ENCODE measurements at places on chromosomes 7 and 10.
A peak's percentile ranks its signal among the peaks of the same experiment; 100 is the strongest.

DNA sequence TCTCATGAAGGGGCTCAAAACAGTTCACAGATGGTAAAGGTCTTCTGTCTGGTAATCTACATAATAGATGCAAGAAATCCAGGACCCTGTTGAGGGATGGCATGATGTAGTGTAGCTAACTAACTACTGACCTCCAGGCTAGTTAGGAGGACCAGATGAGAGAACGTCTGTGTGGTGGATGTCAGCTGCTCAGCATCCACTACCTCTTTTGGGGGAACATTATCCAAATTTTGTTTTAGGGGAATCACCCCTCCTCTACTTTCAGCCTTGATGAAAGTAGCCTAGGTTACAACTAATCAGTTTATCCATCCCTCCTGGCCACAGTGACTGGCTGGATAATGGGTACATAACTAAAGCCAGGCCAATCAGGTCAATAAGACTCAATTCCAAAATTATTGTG, 246.0 kb downstream of the RNLS start:
- DNase-seq: no peak

DNA sequence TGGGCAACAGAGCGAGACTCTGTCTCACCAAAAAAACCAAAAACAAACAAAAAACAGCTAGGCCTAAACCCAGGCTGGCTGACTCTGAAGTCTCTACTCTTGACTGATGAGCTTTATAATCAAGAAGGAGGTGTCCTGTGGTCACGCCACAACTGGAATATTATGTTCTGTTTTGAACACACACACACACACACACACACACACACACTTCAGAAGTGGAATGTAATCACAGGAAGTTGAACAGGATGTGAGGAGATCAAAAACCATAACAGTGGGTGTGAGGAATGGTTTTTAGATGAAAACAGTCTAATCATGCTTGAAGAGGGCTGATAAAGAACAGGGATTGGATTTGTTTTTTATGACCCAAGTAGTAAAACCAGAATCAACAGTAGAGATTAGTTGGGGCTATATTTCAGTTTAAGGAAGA, 51.1 kb upstream of the IL6 start:
- peak; percentile 57 for DNase-seq

DNA sequence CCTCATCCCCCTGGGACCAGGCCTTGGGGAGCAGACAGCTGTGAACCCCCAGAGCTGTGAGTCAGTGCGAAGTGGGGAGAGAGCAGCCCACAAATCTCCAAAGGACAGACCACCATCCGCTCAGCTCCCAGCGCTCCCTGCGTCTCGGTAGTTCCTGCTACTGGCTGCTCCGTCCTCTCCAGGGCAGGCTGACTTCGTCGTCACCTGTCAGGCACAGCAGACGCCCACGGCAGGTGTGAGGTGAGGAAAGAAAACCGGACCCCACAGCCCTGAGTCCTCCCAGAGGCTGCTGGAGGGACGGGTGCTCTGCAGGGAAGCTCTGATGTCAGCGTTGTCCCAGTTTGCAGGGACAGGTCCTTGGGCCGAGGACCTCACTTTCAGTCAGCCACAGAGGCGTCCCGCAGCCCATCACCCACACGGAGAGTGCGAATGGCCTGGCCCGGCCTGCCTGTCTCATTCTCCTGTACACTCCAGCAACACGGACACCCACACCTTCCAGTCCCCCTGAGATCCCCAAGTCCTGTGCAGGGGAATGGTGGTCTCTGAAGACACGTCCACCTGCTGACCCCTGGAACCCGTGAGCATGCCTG, 95.2 kb downstream of the DNAJB6 start:
- no peak for DNase-seq

GRCh38 chr7:93228302-93228701, 2.0 kb upstream of the HEPACAM2 start:
- DNase-seq: peak; percentile 68

- DNase-seq: no peak
These were observed 113.7 kb downstream of the ALOX5 start for GRCh38 chr10:45487735-45488134.

- DNase-seq: no peak
These were observed 5.5 kb upstream of the IQUB start for GRCh38 chr7:123539871-123540270.

DNA sequence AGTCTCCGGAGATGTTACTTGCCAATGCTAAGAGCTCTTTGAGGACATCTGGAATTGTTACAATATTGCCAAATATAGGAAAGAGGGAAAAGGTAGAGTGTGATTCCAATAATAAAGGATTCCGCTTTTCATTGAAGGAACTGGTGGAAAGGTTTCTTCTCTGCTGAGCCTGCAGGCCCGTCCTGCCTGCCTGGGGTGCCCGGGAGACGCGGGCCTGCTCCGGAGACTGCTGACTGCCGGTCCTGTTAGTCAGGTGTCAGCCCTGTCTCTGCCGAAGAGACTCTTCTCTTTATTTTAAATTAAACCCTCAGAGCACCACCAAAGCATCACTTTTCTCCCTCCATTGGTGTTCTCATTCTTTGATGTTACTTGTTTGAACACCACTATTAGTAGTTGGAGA, 2.2 kb downstream of the EGFR start:
- DNase-seq: no peak

DNA sequence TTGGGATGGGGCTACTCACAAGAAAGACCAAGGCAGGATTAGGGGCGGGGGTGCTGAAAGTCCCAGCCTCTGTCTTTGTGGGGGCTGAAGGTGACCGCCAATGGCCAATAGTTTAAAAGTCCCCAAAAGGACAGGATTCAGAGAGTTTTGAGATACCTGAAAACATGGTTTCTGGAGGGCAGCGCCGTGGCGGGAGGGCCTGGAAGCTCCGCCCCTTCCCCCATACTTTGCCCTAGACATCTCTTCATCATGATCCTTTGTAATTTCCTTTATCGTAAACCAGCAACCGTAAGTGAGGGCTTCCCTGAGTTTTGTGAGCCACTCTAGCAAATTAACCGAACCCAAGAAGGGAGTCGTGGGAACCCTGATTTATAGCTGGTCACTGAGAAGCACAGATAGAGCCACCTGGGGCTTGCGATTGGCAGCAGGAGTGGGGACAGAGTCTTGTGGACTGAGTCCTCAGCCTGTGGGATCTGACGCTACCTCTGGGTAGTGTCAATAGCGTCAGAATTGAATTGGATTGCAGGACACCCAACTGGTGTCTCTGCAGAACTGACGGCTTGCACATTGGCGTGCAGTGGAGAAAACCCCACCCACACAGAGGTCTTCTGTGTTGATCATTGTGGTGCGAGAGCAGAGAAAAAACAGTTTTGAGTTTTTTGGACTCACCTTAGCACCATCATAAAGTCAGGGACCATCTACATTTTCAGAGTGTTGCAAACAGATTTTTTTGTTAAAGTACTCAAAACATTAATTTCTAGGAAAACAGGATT, 169.3 kb downstream of the USP6NL start:
- no peak for DNase-seq

- no peak for DNase-seq
These were observed 151.1 kb downstream of the ACTR3B start for GRCh38 chr7:152910545-152911225.

DNA sequence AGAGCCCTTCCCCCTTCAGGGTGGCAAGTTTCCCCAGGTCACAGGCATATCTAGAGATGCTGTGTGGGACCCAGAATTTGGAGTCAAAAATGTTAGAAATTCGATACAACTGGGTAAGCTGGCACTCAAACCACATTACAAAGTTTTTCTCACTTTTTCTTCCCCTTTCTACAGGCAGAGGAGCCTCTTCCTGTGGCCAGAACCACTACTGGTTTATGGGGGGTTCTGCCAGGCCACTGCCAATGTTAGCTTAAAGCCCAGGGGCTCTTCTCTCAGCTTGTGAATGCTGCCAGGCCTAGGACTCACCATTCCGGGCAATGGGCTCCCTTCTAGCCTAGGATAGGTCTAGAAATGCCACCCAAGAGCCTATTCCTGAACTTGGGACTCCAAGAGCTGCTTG, 617.9 kb upstream of the PHF14 start:
- DNase-seq: no peak

DNA sequence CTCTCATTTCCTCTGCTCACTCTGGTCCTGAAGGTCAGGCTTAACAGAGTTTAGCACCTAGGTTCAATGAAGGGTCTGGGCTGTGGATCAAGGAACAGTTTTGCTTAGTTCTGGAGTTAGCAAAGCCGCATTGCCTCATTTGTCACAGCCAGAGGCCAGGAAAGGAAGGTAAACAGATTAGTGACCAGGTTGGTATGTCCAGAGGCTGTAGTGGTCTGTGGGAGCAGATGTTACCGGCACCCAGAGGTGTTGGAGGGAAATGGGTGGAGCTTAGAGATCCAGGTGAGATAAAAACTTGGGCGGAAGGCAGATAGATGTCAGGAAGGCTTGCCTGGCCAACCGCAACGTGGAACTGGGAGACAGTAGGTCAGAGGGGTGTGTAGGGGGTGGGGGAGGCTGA, 36.6 kb upstream of the ZMIZ2 start:
- no peak for DNase-seq

GRCh38 chr10:125373546-125373945, 213.2 kb upstream of the CTBP2 start:
- no peak for DNase-seq

DNA sequence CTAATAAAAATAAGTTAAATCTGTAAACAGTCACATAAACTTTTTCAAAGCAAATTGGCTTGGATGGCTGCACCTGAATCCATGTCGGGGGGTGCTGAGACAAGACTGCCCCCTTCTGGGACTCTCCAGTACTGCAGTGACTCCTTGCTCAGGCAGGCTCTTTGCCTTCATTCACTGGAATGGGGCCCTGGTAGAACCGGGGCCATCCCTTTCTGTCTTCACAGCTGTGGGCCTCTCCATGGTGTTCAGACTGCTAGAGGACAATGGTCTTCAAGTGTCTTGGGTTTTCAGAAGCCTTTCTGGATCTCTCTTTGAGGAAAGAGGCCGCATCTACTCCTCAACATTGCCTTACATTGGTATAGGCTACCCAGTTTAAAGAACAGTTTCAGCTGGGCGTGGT, 16.1 kb upstream of the IMPDH1 start:
- peak; percentile 68 for DNase-seq

DNA sequence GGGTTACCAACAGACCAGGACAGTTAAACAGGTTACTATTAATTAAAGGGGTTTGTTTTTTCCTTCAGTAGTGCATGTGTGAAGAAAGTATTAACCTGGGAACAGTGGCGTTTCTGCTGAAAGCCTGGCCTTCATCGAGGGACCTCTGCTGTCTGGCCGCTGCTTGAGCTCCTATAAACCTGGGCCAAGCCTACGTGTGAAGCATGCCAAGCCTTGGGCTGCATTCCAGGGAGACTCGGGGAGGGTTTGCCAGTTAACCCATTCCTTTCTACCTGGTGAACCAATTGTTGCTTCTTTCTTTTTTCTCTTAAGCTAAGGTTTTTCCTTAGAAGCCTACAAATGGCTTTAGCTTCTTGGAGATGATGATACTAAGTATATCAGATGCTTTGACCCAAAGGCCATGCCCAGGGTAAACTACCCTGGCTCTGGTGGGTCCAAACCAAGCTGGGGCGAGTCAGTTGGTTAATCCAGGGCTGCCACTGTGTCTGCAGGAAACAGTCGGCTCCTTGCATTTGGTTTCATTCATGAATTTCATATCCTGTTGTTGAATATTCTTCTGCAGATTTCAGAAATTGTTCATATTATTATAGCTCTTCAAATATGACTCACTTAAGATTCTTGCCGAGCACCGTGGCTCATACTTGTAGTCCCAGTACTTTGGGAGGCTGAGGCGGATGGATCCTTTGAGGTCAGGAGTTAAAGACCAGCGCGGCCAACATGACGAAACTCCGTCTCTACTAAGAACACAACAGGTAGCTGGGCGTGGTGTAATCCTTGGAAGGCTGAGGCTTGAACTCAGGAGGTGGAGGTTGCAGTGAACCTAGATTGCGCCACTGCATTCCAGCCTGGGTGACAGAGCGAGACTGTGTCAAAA, 23.8 kb downstream of the PFKP start:
- no peak for DNase-seq

GRCh38 chr7:80839855-80840254, 79.0 kb downstream of the SEMA3C start:
- DNase-seq: no peak

DNA sequence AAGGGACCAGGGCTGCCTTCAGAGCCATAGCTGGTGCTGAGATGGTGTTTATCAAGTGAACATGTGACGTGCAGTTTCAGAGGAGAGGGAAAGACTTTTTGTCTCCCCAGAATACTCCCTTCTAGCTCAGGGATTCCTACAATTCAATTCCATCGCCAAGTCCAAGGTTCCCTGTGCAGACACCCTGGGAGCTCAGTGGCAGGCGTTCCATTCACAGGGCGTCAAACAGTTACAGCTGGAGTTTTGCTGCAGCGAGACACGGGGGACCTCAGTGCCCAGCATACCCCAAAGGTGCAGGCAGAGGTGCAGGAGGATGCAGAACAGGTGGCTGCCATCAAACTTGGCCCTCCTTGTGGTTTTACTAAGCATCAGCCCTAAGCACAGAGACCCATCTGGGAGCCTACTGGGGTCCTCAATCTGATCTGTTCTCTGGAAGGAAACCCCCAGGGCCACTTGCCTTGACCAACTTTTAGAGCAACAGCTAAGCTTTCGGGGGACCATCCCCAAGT, 846 bp upstream of the CALML5 start:
- no peak for DNase-seq

DNA sequence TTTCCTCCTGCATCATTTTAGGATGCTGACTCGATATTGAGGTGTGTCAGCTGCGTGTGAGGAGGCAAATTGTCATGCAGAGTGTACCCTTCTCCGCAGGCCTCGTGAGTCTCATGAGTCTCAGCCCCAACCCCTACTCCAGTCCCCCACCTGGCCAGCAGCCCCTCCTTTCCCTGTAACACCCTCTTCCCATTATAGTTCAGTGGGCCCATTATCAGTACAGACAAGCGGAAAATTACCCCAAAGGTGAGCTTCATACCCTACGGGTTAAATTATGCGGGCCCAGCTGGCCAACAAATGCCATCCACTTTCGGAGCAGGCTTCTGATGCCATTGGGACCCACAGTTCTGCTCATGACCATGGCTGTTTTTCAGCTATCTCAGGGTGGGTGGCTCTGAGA, 25.2 kb downstream of the SFTPD start:
- DNase-seq: no peak

- DNase-seq: no peak
These were observed 177.0 kb upstream of the GLI3 start for GRCh38 chr7:42414028-42414427.

DNA sequence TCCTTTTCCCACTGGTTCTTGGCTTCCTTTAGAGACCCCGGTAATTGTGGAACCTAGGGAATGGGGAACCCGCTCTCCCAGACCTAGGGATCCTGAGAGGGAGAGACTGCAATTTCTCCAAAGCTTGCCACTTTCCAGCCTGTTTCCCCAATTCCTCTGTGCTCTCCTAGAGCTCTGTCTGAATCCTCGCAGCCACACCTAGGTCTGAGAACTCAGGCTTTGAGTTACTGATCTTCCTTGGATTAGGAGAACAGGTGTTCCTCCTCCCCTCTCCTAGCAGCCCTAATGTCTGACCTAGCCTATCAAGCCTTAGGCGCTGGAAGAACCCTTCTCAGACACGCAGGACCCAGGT, 20.0 kb downstream of the WNT8B start:
- DNase-seq: no peak

All from central memory CD4-positive, alpha-beta T cell (primary cell).